COLO829 (cell line): ENCODE measurements at places on chromosomes 6 and 20.

DNA sequence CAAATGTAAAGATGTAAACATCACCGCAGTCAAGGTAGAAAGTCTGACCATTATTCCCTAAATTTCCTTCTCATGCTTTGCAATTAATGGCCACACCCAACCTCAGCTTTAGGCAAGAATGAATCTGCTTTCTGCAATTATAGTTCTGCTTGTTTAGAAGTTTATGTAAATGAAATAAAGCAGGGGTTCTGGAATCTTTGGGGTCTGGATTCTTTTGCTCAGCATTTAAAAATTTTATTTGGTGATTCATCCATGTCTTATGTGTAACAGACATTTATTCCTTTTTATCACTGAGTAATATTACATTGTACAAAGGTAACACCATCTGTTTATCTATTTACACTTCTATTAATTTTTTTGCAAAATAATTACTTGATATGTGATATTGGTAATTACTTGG, 613.6 kb downstream of the UTRN start:
- no peak for DNase-seq

DNA sequence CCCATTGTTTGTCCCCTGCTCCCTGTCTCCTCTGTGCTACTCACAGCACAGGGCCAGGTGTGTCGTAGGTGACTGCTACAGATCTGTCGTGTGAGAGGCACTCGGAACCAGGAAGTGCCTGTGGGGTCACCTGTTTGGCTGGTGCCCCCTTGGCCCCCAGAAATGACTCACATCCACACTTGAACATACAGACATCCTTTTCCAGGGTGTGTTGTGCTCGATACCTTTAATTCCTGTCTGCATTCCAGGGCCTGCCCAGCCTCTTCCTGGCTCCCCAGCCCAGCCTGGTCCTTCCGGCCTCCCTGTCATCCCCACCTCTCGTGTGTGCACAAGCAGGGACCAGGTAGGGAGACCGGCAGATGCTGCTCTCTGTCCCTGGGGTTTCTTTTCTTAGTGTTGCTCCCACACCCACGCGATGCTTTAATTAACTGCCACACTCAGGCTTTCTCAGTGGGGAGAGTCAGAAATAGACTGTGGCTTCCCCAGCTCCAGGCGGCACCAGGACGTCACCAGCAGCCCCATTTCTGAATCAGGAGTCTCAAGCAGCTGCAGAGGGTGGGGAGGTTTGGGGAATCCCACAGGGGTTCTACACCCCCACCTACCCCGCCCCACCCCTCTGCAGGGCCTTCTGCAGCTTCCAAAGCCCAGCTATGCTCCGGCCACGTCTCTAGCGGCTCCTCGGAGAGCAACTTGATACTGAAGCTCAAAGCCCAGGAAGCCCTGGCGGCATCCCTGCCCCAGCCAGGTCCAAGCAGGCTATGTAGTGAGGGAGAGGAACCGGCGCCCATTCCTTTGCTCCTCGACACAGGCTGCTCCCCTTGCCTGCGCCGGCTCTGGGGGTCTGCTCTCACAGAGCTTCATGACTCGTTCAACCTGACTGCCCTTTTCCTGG, 102.2 kb downstream of the SYCP2 start:
- no peak for DNase-seq

- DNase-seq: no peak
Measured at GRCh38 chr6:163984124-163984936, 569.8 kb downstream of the QKI start.

DNA sequence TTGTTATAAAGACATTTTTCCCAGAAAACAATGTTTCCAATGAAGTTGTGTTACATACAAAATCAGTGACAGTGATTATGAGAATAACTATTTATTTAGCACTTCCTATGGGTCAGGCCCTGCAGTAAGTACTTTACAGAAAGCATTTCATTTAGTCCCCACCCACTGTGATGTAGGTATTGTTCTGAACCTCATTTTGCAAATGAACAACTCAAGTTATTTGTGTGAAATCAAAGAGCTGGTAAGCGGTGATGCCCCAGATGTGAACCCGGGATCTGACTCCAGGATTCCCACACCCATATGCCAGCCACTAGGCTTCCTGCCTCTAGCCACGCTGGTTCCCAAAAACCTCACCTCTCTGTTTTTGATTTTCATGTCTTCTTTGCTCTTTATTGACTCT, 30.9 kb downstream of the FAXC start:
- no peak for DNase-seq
